ENCODE measurements at places on chromosomes 7 and 10. TPM values are rescaled to one million over a fixed set of nuclear protein-coding genes. Genes with fewer than 3 reads are reported as not detected.

Gene INPP5A
- total RNA-seq = 36.3 TPM

Gene NME8
- total RNA-seq = not detected

Gene CAV2
- 1.7 TPM for total RNA-seq

Gene C10orf143
- 0.96 TPM for total RNA-seq

- no peaks in the 10 kb centered on the region for H3K36me3 ChIP-seq
- no peak overlapping the region for H3K27ac ChIP-seq
- H3K4me1 ChIP-seq = no peaks in the 10 kb centered on the region
- H3K27me3 ChIP-seq = peaks cover 1% of the 10 kb centered on the region
These were observed 65.8 kb downstream of the INHBA start for GRCh38 chr7:41637049-41637448.

GRCh38 chr10:132183046-132183445, 3.7 kb upstream of the DPYSL4 start:
- H3K27ac ChIP-seq = no peak overlapping the region
- no peak overlapping the region for H3K4me3 ChIP-seq
- peaks cover under 1% of the 10 kb centered on the region for H3K4me1 ChIP-seq
- H3K36me3 ChIP-seq = no peaks in the 10 kb centered on the region

GRCh38 chr7:143040209-143040715, 11.9 kb upstream of the OR6V1 start:
- H3K27ac ChIP-seq = no peak overlapping the region
- no peaks in the 10 kb centered on the region for H3K36me3 ChIP-seq
- peaks cover 9% of the 10 kb centered on the region for H3K4me1 ChIP-seq

- H3K4me3 ChIP-seq = no peak overlapping the region
- DNase-seq = peak; percentile 86
- no peak overlapping the region for H3K27ac ChIP-seq
- H3K36me3 ChIP-seq = peaks cover 10% of the 10 kb centered on the region
- H3K4me1 ChIP-seq = peaks cover 9% of the 10 kb centered on the region
These were observed 12.4 kb downstream of the CALY start for GRCh38 chr10:133324198-133324792.

DNA sequence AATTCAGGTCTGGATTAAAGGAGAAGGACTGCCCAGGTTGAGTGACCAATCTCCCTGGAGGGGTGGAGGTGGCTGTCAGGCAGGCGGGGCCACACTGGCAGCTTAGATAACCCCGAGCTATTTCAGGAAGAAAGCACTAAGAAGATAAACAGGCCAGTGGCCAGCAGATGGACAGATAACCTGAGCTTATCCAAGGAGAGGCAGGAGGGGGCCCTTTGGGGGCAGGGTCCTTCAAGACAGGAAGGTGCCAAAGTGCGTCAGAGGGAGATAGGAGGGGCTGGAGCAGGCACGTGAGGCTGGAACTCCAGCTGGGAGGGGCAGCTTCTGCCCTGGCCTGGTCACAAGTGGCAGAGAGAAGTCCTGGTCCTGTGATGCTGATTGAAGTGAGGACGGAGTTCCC, 29.8 kb upstream of the PODXL start:
- H3K4me3 ChIP-seq = no peak overlapping the region
- no peak for DNase-seq
- peaks cover 7% of the 10 kb centered on the region for H3K27me3 ChIP-seq
- peaks cover 7% of the 10 kb centered on the region for H3K4me1 ChIP-seq
- no peaks in the 10 kb centered on the region for H3K36me3 ChIP-seq
- H3K27ac ChIP-seq = no peak overlapping the region

DNA sequence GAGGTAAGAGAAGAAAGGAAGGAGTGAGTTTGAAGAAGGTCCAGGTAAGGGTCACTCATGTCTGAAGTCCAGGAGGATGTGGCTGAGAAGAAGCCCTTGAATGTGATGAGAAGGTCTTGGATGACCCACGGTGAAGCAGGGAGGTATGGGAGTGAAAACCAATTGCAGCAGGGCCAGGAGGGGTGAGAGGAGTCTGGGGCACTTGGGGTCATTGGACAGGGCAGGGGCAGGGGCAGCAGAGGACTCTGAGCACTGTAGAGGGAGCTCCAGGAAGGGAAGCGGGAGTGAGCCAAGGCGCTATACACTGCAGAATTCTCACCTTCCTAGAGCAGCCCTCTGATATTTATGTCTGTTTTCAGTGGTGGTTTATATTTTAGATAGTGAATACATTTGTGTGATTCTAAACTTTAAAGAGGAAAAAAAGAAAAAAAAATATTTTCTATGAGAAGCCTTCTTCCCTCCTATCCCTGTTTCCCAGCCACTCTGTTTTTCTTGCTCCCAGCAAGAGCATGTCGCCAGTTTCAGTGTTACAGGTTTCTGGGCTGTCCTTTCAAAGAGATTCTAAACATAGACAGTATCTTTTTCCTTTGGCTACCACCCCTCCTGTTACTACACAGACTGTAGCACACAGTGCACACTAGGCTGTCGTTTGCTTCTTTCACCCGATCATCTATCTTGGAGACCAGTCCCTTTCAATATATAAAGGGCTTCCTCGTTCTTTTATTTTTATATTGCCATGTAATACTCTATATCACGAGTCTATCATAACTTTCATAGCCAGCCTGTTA, 24.5 kb downstream of the BLVRA start:
- no peak for DNase-seq
- H3K27me3 ChIP-seq = peaks cover 2% of the 10 kb centered on the region
- no peak overlapping the region for H3K27ac ChIP-seq
- H3K36me3 ChIP-seq = peaks cover 23% of the 10 kb centered on the region
- H3K4me1 ChIP-seq = no peaks in the 10 kb centered on the region

DNA sequence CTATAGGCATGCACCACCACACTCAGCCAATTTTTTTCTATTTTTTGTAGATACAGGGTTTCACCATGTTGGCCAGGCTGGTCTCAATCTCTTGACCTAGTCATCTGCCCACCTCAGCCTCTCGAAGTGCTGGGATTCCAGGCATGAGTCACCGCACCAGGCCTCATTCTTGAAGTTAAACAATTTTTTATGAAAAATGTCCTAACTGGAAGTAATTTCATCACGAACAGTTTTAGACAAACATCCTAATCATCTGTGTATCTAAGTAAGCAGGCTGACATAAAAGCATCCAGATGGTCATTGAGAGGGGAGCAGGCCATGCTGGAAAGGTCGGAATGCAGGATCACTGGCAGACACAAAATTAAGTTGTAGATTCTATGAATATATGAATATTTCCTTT, 269.1 kb downstream of the ZMYND11 start:
- H3K4me1 ChIP-seq = peaks cover 5% of the 10 kb centered on the region
- no peak for DNase-seq
- peaks cover 24% of the 10 kb centered on the region for H3K36me3 ChIP-seq
- no peak overlapping the region for H3K4me3 ChIP-seq

GRCh38 chr7:12712236-12712635, 24.8 kb downstream of the ARL4A start:
- no peaks in the 10 kb centered on the region for H3K36me3 ChIP-seq
- H3K27ac ChIP-seq = no peak overlapping the region
- H3K4me3 ChIP-seq = no peak overlapping the region
- H3K27me3 ChIP-seq = peaks cover 1% of the 10 kb centered on the region
- no peak for DNase-seq

GRCh38 chr7:47669178-47669891, 87.4 kb upstream of the TNS3 start:
- peaks cover 3% of the 10 kb centered on the region for H3K27me3 ChIP-seq
- no peak for DNase-seq
- H3K36me3 ChIP-seq = no peaks in the 10 kb centered on the region
- peaks cover 3% of the 10 kb centered on the region for H3K4me1 ChIP-seq
- H3K4me3 ChIP-seq = no peak overlapping the region
- no peak overlapping the region for H3K27ac ChIP-seq
